Activated T-cell treated with anti-CD3 and anti-CD28 coated beads, Interleukin-2, amount 50 U/mL, for 72 hours (primary cell): ENCODE measurements at places on chromosomes 3 and 15.

DNA sequence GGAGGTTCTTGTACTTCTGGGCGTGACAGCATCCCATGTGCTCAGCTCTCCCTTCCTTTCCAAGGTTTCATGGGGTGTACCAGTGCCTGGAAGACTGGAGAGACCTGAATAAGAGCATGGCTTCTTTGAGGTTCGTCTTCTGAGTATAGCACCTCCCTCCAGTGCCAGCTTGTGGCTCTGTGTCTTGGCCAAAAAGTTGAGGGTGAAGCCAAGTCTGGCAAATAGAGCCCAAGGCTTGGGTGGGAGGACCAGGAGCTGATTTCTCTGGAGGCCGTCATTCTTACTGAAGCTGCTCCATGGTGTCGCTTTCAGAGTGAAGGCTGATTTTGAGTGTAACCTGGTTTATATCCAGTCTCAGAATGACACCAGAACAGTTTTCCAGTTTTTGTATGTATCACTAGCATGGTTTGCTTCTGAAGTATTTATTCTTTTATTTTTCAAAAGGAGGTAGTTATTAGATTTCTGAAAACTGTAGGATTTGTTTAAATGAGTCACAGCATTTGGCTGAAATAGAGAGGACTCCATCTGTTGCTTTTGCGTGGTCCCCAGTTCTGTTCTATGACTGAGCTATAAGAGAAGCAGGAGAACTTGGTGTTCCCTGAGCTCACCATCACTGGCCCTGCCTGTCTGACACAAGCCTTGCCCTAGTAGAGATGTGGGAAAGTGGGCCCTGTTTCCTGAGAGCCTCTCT is 47.2 kb downstream of the BSN start:
- no peaks in the 10 kb centered on the region for H3K36me3 ChIP-seq
- peaks cover 21% of the 10 kb centered on the region for H3K4me1 ChIP-seq
- no peak for DNase-seq
- no peak overlapping the region for H3K4me3 ChIP-seq

- no peaks in the 10 kb centered on the region for H3K4me1 ChIP-seq
- H3K27ac ChIP-seq: no peak overlapping the region
- H3K36me3 ChIP-seq: no peaks in the 10 kb centered on the region
- H3K4me3 ChIP-seq: no peak overlapping the region
- peaks cover 60% of the 10 kb centered on the region for H3K27me3 ChIP-seq
Measured at GRCh38 chr3:10329495-10330015, 8.6 kb upstream of the SEC13 start.

DNA sequence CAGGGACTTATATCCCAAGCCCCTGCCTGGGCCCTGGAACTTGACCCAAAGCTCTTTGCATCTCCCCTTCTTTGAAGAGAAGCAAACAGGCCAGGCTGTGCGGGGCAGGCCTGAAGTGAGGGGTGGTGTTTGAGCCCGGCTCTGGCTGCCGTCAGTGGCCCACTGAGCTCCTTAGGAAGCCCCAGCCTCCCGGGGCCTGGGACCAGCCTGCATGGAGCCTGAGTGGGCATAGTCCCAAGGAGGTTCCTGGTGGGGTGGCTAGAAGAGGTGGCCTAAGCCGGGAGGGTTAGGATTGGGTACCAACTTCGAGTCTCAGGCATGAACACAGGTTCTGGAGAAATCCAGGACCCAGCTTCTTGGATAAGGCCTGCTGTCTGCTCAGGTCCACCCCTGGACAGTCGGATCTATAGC is 6.4 kb downstream of the TMIE start:
- H3K27ac ChIP-seq: no peak overlapping the region
- no peak overlapping the region for H3K4me3 ChIP-seq
- no peak for DNase-seq
- no peaks in the 10 kb centered on the region for H3K4me1 ChIP-seq

GRCh38 chr3:56251343-56251945 is 216.8 kb downstream of the ERC2 start:
- H3K4me1 ChIP-seq: no peaks in the 10 kb centered on the region
- peaks cover 8% of the 10 kb centered on the region for H3K27me3 ChIP-seq
- H3K36me3 ChIP-seq: no peaks in the 10 kb centered on the region
- H3K27ac ChIP-seq: no peak overlapping the region

DNA sequence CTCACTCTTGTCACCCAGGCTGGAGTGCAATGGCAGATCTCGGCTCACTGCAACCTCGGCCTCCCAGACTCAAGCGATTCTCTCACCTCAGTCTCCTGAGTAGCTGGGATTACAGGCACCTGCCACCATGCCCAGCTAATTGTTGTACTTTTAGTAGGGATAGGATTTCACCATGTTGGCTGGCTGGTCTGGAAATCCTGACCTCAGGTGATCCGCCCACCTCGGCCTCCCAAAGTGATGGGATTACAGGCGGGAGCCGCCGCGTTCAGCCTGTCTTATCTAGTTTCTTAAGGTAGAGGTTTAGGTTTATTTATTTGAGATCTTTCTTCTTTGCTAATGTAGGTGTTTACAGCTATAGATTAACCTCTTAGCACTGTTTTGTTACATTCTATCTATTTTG is 708.8 kb downstream of the ZNF385D start:
- no peak for DNase-seq
- no peaks in the 10 kb centered on the region for H3K36me3 ChIP-seq
- H3K27ac ChIP-seq: no peak overlapping the region
- no peaks in the 10 kb centered on the region for H3K4me1 ChIP-seq
- H3K4me3 ChIP-seq: no peak overlapping the region
